IPS DF 19.7 (cell line): ENCODE measurements at places on chromosomes 3 and 15.

DNA sequence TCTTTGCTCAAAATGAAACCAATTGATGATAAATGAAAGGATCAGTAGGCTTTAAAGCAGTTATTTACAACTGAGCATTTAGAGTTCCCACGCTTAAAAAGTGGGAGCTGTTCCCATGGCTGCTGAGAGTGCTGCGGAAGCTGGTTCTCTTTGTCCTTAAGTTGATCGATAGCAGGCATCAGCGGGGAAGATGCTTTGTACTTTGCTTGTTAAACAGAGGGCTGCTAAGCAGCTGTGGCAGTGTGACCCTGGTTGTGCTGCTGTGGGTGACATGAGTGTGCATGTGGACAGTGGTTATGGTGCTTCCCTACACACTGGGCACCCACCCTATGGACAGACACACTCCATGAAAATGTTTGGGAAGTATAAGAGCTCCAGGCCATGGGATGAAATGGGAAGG is 96.3 kb downstream of the PTPRG start:
- DNase-seq: no peak

GRCh38 chr3:66037986-66038369 is 740 bp downstream of the MAGI1 start:
- DNase-seq: no peak

DNA sequence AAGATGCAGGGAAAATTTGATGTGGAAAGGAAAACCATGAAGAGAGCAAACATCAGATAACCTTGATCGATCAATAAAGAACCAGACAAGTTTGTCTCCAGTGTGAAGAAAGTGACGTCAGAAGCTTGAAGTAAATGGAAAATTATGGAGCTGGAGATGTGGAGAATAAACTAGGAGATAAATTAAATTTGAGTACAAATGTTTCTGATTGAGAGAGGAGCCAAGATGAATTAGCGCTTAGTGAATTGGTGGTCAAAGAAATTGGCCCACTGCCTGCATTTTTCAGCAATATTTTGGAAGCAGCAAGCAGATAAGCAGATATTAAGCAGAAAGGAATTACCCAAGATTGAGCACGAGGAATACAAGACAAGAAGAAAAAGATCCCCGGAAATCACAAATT is 567.3 kb upstream of the ZNF385D start:
- no peak for DNase-seq

DNA sequence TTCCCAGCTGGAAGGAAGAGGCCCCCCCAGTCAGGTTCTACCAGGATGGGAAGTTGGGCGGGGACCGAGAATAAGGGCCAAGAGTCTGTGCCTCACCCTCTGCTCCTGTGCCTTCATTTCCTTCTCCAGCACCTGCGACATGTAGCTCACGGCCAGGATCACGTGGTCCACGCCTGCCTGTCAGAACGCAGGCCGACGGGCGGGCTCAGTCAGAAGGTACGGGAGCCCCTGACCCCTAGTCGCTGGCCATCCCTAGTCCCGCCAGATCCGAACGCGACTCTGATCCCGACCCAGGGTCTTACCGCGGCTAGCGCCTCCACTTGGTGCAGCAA is 489 bp downstream of the GMPPB start:
- no peak for DNase-seq

DNA sequence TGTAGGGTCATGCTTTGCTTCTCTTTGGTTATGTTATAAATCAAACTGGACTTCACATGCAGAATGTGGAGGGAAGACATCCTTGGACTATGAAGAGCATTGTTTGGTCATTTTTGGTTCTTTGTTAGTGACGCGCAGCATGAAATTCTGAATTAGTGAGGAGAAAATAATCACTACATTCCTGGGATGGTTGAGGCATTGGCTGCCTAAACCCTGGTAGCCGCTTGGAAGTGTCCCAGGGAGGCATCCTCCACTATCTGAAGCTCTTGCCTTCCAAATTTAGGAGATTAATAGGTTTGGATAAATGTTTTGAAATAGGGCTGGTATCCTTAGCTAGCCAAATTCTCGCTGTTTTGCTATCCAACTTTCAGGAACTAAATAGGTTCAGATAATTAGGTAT is 96.2 kb downstream of the CLSTN2 start:
- DNase-seq: no peak
